CD4-positive, alpha-beta T cell (primary cell): ENCODE measurements at places on chromosomes 16 and 17.

- DNase-seq: no peak
These were observed 539.6 kb upstream of the HSBP1 start for GRCh38 chr16:83268169-83268568.

DNA sequence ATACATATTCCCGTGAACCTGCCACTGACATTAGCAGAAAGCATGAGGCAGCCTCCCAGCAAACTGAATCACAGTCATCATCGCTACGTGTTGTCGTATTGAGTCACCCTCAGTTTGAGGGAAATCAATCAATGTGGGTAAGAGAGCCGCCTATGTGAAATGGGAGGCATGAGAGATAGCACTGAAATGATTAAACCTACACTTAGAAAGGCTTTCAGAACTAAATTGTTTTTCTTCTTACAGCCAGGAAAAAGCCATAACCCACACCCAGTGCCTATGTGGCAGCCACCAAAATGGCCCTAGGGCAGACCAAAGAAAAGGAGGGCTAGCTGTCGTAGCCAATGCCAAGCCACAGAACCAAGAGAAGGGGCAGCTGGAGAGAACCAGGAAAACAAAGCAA is 90.5 kb downstream of the ADAMTS18 start:
- no peak for DNase-seq

DNA sequence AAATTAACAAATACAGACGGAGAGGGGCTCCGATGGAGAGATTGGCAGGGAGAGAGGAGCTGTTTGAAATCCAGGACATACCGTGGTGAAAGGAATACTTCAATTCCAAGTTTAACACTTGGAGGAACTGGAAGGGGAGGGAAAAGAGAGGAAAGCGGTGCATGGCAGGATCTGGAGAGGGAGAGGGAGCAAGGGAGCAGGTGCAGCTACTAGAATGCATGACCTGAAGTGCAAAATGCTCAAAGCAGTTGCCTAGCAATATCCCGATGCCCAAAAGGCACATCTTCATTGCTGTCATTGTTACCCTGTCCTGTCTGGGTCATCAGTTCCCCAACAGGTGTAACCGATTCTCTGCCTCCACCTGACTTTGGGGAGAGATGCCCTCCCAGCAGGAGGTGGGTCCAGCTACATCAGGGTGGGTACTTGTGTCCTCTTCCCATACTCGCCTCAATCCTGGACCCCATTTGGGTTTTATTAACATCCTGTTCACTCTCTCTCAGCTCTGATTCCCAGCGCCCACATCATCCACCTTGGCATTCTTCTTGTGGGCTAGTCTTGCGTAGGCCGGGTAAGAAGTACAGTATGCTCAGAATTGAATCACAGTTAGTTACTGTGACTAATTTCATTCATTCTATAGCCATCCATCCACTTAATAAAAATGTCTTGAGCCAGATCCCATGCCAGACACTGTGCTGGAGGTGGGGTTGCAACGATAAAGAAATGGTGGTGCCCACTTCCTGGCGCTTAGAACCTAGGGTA is 37.4 kb upstream of the EMP2 start:
- no peak for DNase-seq

DNA sequence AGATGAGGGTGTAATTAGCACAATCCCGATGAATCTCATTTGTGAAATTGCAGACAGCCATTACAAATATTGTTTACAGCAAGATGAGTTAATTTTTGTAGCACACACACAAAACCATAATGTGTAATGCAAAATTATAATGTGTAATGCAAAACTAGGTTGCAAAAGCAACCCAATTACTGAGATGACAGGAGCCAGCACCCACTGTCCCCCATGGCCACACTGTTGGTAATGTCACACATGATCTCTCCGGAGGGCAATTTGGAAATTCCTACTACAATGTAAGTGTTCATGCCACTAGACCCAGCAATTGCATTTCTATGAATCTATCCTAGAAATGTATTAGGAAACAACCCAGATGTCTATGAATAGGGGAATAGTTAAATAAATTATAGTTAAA is 76.9 kb downstream of the MARF1 start:
- no peak for DNase-seq

DNA sequence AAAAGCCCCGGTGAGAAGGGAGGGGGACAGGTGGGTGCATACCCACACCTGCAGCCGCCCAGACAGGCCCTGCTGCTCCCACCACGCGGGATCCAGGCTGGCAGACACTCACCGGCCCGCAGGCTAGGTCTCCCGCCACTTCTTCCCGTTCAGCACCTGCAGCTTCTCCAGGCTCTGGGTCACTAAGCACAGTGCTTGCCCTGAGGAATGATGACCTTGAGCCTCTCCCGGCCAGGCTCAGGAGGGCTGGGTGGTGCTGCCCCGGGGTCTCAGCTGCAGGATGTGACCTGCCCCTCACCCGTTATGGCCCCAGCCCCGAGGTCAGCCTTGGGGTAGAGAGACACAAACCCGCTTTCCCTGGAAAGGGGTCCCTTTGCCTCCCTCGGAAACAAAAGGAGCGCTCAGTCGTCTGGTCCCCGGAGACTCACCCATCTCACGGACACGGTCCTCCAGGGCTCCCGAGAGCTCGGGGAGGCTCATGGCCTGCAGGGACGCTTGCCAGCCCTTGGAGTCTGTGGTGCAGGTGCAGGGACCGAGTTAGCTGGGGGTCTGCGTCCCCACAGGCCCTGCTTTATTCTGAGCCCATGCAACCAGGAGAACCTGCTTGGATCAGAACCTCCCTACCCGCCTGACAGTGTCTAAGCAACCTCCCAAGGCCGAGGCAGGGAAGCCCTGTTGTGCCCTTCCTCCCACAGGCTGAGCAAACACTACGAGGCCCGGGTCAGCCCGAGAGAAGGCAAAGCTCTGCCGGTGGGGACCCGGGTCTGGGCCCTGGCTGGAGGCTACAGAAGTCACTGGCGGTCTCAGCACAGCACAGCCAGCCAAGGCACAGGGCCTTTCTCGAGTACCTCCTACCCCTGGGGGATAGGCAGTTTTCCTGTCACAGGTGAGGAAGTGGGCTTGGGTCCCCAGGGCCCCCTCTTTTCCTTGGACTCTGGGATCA is 3.8 kb downstream of the NUDT16L1 start:
- DNase-seq: no peak

DNA sequence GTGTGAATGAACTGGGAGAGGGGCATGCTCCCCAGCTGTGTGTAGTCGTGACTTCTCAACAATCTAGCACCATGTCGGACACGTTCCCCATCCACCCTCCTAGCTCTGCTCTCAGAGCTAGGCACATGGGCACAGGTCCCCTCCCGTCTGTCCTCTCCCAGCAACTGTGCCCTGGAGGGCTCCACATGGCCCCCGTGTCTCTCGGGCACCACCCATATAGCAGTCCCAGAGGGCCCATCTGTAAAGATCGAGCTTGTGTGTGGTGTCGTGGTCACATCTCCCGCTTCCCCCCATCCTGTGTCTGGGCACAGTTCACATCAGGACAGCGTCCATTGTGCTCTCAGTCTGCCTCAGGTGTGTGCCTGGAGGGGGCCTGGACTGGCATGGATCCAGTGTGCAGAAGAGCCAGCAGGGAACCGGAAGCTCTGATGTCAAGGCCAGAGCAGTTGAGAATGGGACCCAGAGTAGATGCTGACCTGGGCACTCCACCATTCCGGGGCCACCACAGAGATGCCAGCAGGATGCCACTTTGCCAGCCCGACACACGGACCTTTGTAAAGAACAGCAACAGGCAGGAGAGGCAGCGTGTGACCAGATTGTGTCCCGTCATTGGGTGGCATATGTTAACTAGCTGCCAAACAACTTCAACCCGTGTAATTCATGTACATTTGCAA is 55.7 kb downstream of the MARF1 start:
- DNase-seq: no peak

- no peak for DNase-seq
These were observed 38.6 kb upstream of the CACNG4 start for GRCh38 chr17:66925811-66926500.

DNA sequence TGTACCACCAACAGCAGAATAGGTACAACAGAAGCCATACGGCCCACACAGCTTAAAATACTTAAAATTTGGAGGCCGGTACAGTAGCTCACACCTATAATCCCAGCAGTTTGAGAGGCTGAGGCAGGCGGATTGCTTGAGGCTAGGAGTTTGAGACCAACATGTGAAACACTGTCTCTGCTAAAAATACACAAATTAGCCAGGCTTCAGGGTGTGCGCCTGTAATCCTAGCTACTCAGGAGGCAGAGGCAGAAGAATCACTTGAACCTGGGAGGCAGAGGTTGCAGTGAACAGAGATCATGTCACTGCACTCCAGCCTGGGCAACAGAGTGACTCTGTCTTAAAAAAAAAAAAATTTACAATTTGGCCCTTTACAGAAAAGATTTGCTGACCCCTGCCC is 17.0 kb downstream of the GFOD2 start:
- DNase-seq: no peak

DNA sequence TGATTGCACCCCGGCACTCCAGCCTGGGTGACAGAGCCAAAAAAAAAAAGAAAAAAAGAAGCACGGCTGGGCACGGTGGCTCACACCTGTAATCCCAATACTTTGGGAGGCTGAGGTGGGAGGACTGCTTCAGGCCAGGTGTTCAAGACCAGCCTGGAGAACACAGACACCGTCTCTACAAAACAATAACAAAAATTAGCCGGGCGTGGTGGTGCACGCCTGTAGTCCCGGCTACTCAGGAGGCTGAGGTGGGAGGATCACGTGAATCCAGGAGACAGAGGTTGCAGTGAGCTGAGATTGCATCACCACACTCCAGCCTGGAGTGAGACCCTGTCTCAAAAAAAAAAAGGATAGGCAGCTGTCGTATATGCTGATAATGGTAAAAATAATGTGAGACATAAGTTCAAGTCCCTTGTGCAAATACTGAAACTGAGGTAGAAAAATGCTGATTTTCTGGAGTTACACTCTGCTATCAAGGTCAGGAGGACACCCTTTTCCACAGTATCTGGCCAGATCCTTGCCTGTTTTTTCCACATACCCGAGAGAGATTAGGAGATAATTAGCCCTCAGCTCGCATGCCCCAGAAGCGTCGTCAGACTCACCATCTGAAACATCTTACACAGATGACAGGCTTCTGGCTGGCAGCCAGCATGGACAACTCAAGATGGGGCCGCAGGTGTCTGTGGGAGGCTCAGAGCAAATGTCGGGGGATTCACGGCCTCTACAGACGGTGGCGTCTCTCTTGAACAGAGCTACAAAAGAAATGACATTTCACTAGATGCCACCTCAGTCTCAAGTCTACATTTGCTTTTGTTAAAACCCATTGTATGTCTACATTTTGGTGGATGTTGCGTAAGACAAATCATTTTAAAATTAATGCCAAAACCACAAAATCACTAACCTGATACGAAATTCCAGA is 36.8 kb downstream of the WDR45B start:
- DNase-seq: no peak

GRCh38 chr17:37532756-37533155 is 43.1 kb downstream of the DUSP14 start:
- DNase-seq: no peak

DNA sequence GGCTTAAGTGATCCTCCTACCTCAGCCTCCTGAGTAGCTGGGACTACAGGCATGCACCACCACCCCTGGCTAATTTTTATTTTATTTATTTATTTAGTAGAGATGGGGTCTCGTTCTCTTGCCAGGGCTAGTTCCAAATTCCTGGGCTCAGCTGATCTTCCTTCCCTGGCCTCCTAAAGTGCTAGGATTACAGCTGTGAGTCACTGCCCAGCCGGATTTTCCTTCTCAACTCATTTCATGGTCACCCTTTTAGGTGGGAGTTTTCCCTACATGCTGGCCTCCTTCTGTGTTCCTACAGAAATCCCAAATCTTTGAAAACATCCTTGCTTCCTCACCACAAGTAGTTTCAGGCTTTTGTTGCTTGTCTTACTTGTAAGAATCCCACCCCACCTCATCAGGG is 102.1 kb upstream of the SIAH1 start:
- no peak for DNase-seq

- no peak for DNase-seq
These were observed 173.8 kb downstream of the DNAH9 start for GRCh38 chr17:11772031-11772430.

- DNase-seq: no peak
These were observed 10.4 kb upstream of the GLG1 start for GRCh38 chr16:74617206-74617788.

GRCh38 chr16:51550800-51551347 is 399.8 kb upstream of the SALL1 start:
- no peak for DNase-seq

DNA sequence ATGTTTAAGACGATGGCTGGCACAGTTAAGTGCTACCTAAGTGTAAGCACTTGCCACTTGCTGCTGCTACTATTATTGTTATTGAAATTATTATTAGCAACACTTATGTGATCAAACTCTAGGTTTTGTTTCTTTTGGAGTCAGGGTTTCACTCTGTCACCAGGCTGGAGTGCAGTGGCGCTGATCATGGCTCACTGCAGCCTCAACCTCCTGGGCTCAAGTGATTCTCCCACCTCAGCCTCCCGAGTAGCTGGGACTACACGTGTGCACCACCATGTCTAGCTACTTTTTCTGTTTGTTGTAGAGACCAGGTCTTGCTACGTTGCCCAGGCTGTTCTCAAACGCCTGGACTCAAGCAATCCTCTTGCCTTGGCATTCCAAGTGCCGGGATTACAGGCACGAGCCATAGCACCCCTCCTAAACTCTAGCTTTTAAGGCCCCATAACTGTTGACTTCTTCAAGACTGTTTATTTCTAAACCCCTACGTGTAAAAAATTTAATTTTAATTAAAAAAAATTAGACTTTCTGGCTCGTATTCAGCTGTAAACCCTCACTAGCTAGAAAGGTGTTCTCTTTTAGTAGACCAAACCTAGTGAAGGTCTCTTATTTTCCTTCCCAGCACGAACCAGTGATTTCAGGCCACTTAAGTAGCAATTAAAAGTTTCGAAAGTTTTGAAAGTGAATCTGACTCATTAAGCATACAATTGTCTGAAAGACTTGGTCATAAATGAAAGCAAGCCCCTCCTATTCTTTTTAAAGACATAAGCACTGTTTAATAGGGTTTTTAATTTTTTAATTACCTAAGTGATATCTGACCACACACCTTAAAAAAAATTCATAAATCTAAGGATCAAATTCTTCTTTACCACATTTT is 11.7 kb upstream of the SCNN1B start:
- no peak for DNase-seq

DNA sequence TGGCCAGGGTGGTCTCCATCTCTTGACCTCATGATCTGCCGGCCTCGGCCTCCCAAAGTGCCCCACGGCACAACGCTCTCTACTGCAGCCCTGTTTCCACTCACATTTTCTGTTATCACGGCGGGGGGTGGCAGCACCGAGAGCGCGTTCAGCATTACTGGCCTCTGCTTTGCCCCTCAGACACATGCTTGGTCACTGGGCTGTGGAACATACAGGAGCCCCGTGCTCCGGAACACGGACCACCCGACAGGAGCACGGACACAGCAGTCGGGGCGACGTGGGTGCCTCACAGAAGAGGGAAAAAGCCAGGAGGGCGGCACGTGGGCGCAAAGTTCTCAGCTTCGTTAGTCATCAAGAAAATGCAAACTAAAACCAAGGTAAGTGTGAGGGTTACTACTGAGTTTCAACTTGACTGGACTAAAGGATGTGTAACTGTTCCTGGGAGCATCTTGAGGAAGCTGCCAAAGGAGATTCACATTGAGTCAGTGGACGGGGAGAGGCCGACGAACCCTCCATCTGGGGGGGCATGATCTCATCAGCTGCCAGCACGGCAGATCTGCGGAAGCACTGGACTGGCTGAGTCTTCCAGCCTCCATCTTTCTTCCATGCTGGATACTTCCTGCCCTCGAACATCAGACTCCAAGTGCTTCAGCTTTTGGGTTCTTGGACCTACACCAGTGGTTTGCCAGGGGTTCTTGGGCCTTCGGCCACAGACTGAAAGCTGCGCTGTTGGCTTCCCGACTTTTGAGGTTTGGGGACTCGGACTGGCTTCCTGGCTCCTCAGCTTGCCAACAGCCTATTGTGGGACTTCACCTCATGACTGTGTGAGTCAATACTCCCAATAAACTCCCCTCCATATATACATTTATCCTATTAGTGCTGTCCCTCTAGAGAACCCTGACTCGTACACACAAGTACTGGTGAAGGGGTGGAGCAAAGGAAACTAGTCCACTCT is 106.8 kb downstream of the ZNF778 start:
- DNase-seq: no peak
